ENCODE measurements at places on chromosomes 5 and 9.

DNA sequence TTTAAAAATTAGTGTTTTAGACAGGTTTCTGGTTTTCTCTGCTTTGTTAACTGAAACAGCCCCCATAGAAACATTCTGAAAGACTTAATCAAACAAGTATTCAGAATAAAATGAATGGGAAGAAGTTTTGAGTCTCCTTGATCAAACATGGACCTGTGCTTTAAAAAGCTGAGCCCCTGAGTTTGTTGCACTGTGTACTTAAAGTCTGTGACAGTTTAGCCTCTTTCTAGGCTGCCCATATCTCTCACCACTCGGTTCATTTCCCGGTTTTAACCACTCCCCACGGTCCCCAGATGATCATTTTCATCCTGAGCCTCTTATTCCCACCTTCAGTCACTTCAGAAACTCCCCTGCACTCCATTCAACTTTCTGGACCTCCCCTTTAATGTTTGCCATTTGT is 215.9 kb upstream of the DMRT1 start:
- no peak for DNase-seq

DNA sequence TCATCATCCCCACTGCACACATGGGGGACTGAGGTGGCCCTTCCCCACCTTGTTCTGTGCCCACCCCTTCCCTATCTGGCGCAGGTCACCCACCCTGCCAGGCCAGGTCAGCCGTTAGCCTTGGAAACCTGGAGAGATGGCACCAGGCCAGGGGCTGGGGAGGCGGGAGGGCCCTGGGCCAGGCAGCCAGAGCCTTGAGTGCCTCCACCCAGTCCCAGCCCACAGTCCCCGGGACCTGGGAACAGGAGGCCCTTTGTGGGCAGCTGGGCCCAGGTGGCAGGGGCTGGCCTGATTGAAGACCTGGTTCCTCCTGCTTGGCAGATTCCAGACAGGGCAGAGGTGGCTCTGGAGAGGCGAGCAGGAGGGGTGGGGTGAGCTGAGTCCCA is 70.6 kb downstream of the LRSAM1 start:
- DNase-seq = no peak

DNA sequence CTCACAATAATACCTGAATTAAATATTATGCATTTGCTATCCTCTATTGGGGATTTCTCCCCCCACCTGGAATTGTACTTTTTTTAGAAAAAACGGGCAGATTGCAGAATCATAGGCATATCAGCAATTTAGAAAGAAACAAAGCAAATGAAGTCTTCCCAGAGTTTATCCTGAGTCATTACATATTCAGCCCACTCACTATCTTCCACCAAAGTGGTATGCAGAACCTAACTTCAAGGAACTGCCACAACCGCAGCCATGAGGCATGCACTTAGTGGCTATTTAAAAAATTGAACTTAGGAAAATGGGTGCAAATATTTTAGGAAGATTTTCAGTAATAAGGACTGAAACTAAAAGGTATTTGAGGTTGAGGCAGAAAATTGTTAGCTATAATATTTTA is 48.6 kb downstream of the UBAP1 start:
- peak; percentile 31 for DNase-seq

DNA sequence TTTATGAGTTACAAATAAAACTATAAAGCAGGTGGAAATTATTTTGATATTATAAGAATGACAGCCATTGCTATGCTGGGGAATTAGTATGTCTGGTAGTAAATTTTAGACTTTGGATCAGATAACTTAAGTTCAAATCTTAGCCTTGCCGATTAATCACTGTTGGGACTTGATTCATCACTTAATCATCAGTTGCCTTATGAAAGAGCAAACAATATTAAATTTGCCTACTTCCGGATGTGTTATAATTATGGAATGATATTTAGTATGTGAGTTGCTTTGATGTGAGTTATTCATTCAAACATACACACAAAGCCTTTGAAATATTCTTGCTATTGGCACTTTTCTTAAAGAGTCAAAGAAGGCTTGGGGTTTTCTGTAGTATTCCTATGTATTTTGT is 717.7 kb downstream of the BRINP1 start:
- no peak for DNase-seq

- no peak for DNase-seq
Observed at GRCh38 chr9:126915846-126916543, 1.4 kb downstream of the RALGPS1 start.

DNA sequence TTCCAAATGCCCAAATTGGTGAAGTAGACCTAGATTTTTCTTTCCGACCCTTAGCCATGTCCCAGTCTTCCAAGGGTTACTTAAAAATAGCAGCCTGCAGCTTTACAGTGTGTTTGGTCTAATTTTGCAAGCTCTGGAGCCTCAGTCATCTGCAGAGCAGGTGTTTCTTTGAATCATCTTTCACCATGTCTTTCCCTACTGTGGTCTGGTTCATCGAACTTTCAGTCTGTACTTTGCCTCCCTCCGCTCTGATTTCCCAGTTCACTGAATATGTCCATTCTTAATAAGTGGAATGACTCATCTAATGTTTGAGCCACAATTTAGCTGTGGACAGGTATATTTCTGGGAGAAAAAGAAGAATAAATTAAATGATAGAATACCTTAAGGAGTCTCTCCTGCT is 1060.7 kb downstream of the EFNA5 start:
- peak; percentile 10 for DNase-seq

- peak; percentile 49 for DNase-seq
Observed at GRCh38 chr5:149371296-149371962, 7.7 kb downstream of the IL17B start.

DNA sequence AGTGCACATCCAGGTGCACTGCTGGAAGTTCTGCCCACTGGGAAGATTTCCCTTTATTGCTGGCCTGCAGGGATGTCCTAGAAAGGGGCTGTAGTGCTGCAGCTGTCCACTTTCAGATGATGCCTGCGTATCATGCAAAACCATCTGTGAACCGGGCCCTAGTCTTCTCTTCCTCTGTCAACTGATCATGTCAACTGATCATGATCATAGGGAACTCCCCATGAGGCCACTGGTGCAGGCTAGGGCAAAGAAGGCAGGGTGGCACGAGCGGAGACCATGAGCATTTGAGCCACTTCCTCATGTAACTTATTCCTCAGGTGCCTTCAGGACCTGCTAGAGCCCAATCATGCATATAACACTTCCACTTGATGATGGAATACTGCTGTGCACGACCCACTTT is 4.5 kb upstream of the HSDL2 start:
- DNase-seq = no peak

DNA sequence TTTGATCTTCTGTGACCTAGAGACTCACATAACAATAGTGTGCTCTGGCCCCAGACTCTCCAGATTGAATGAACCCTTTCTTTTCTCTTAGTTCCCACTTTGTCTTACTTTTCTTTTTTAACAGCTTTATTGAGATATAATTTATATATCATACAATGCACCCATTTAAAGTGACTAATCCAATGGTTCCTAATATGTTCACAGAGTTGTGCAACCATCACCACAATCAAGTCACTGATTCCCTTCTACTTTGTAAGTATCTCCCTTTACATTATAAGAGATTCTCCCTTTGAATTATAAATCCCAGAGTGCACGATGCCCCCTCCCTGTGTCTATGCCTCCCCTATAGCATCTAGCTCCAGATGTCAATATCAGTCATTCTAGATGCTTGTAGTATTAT is 172.4 kb downstream of the HINT1 start:
- DNase-seq = peak; percentile 46

DNA sequence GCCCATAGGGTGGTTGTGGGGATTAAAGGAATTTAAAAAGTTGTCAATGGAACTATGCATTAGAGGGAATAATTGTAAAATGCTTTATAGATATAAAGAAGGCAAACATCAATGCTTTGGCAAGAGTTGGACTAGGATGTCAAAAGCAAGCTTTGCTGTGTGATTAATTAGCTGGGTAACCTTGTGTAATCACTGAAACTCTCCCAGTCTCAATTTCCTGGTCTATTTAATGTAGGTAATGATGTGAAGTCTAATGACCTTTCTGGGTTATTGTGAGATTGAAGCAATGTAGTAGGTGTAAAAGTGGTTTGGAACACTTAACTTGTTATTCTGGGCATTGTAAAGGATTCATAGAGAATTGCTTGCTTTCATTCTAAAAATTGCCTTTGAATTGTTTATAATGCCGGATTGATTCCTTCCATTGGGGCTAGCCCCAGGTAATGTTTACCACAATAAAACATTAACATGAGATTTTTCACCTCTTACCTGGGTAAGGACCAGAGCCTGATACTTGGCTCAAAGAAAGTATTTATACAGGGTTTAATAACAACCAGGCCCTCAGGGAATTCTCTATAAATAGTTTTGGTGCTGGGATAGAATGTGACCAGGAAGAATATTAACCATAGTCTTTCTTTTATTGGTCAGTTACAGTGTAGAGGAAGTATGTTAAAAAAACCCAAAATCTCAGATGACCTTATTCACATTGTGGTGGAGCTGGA is 30.0 kb upstream of the CLINT1 start:
- no peak for DNase-seq

DNA sequence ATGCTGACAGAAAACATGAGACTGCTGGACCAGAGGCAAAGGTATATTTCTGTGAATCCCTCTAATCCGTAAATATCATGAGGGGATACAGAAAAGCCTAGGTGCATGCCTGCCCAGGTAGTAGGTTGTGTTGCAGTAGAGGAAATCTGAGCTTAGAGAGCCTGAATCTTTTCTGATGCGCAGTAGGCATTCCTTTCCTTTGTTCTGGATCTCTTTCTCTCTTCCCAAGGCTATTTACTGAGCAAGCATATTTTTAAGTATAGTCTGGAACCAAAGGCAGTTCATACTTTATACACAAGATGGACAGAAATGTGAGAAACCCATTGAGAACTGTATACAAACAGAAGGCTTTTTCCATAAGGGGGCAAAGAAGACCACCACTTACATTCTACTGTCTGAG is 359.3 kb downstream of the TMEM161B start:
- no peak for DNase-seq

- no peak for DNase-seq
Observed at GRCh38 chr9:92740446-92740961, 24.1 kb downstream of the BICD2 start.

- no peak for DNase-seq
Observed at GRCh38 chr9:114301798-114302565, 20.9 kb upstream of the ORM1 start.
